ENCODE measurements at places on chromosomes 3 and 15.

GRCh38 chr3:27578032-27578431 is 93.8 kb upstream of the SLC4A7 start:
- DNase-seq, result no peak

DNA sequence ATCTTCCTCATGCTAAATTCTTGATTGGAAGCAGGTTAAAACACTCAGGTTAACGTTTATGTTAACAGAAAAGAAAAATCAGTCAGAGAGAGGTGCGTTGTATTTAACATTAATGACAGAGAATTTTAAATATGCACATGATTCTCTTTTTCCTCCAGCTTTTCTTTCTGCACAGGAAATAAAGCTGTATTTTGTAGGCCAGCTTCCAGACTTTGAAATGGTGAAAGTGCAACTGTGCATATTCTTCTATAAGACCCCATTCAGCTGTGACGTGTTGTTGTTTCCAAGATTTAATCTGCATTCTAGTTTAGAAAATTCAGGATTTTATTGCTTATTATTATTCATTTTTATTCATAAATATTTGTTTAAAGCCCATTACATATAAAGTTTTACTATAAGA is 11.8 kb downstream of the MBNL1 start:
- no peak for DNase-seq

GRCh38 chr3:152610622-152611021 is 224.3 kb upstream of the P2RY1 start:
- no peak for DNase-seq

GRCh38 chr3:66747261-66747660 is 246.4 kb upstream of the LRIG1 start:
- DNase-seq, result no peak

DNA sequence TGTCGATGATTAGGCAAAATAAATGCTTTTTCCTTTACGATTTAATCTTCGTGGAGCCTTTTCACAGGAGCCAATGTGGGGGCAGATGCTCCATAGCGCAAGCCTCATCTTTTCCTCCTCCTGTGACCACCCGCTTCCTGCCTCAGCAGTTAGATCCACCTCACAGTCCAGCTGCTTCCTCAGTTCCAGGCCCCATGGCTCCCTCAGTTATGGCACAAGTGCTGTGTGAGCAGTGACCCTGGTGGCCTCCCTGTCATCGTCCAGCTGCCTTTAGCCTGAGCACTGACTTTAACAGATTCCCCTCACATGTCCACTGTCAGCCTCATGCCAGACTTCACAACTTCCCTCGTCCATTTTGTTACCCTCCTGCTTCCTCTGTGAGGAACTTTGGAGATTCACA is 424.6 kb upstream of the GBE1 start:
- DNase-seq, result no peak

GRCh38 chr3:182710557-182711157 is 82.6 kb upstream of the ATP11B start:
- peak; percentile 42 for DNase-seq

DNA sequence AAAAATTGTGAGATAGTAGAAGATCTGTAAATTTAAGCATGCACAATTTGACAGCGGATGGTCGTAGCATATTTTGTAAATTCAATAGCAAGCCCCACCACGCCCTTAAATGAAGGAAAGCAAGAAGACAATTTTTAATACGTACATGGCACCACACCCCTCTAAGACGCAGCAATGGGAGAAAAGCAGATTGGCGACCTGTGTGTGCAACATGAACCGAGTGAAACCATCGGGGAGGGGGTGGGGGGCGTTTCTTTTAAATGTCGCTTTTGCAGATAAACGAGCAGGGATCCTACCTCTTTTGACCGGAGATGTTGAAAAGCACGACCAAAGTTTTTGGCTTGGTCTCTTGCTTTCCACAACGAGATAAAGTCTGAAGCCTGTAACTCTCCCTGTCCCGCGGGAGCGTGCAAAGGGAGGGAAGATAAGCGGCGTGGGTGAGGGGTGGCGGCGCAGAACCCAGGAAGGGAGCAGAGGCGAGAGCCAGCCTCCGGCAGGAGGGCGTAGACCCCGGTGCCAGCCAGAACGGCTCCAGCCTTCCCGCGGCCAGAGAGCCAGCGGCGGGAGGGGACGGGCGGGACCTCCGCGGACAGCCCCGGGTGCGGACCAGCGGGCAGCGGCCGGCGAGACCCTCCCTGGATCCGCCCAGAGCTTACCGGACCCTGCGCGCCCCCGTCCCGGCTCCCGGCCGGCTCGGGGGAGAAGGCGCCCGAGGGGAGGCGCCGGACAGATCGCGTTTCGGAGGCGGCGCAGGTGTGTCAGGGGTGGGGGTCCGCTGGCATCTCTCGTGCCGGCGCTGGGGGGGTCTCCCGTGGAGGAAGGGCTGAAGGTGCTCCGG is at the start of gene CHL1:
TSS of gene CHL1 (plus strand) at position 453 of the 838 bp plus-strand sequence. CDS start 123,014 bp downstream, outside the sequence.
- DNase-seq, result no peak

GRCh38 chr3:58622892-58623291 is 43.7 kb downstream of the FAM3D start:
- DNase-seq, result no peak

DNA sequence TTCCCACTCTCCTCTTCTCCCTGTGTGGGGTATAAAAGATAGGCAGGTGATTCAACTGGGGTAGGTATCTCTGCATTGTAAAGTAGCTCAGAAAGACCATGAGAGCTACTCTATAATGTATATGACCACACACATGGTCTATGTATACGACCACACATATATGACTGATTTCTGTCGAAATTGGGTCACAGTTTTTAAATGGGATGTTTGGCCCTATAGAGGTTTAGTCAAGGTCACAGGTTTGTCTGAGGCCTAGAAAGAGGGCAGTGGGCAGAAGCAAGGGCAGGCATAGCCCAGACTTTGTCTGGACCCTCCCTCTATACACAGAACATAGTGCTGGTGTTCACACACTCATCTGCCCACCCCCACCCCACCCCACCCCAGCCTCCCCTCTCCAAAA is 4.4 kb downstream of the LAMP3 start:
- DNase-seq, result no peak

GRCh38 chr3:116417151-116417550 is 28.1 kb downstream of the LSAMP start:
- no peak for DNase-seq

GRCh38 chr3:69446402-69447072 is 60.6 kb upstream of the FRMD4B start:
- no peak for DNase-seq

GRCh38 chr15:91950631-91951329 is 97.3 kb downstream of the SLCO3A1 start:
- DNase-seq, result no peak

DNA sequence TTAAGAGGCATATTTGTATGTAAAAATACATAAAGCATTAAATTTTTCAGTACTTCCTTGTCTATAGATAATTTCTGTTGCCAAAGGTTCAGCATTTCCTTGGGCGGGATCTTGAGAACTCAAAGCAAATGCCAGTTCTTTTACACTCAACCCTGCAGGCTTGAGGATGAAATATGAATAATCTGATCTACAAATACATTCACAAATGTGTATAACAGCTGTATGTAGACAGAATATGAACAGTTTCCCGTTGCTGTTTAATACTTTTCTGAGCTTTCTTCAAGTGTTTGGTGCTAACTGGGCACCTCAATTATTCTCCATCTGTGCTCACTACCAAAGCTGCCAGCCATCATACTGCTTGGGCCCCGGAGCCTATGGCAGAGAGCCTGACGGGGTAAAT is 661.3 kb downstream of the NLGN1 start:
- no peak for DNase-seq

DNA sequence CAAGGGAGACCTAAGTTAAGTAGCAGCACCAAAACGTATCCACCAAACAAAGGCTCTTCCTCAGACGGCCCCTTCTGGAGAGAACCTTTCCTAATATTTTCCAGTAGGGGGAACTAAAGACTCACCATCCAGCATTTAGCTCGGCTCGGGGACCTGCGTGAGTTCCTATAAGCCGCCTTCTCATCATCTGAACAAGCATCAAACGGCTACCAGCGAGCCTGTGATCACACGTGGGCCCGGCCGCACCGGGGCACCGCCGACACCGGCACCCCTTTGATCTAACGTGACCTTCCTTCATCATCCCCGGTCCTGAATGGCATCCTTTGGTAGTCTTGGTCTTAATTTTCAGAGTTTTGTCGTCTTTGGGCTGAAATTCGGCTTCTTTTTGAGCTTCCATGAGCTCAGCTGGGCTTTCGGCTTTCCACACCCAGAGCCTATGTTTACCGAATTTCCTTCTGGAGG is 1.4 kb upstream of the ROBO2 start:
- peak; percentile 6 for DNase-seq

GRCh38 chr3:144235489-144235888 is 263.9 kb downstream of the DIPK2A start:
- DNase-seq, result no peak

DNA sequence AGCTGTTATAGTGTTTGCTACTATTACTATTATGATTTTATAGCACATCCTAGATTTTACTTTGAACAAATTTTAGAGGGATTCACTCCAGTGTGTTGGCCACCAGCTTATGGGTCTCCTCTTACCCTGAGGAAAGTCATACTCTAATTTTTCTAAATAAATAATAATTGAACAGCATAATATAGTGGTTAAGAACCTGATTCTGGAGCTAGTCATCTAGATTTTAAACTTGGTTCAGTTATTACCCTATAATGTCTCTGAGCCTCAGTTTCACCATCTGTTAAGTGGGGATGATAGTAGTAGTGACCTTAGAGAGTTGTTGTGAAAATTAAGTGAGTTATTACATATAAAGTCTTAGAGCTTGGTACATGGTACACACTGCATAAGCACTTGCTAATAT is 30.7 kb upstream of the TOPAZ1 start:
- DNase-seq, result no peak

GRCh38 chr3:181698263-181698954 is 13.3 kb upstream of the SOX2 start:
- no peak for DNase-seq

- DNase-seq, result no peak
These were observed 95.1 kb downstream of the LRIG1 start for GRCh38 chr3:66405701-66406091.

DNA sequence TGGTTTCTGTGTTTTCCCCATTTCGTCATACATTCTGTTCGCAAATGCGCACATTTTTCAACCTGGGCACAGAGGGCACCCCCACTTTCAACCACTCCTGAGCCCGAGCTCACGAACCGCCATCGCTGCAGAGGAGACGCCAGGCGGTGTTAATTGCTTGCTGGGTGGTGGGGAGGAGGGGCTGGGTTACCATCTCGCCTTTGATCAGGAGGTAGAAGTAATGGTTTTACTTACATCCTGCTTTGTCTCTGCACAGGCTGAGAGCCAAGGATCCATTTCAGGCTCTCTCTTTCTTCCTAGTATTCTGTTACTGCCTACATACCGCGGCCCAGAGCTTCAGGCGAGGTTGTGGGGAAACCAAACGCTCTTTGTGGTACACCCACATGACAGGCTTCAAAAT is 177.3 kb upstream of the WNT5A start:
- no peak for DNase-seq

GRCh38 chr3:14222457-14222856 is 43.8 kb downstream of the LSM3 start:
- no peak for DNase-seq

- no peak for DNase-seq
These were observed 674.2 kb downstream of the TBL1XR1 start for GRCh38 chr3:176523114-176523513.

DNA sequence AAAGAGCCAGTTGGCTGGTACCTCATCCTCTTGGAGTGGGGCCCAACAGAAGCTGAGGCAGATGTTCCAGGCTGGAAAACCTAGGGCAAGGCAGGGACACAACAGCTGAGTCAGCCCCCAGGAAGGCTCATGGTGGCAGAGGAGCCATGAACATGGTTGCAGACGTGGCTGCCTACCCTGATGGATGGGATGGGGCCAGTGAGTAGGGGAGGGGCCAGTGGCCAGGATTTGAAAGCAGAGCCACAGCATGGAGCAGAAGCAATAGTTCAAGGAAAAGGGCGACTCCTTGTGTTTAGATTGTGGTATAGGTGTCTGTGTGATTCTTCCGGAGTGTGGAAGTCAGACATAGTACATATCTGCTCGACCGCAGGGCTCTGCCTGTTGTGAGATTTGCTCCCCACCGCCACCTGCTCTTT is 24.2 kb downstream of the PXYLP1 start:
- no peak for DNase-seq

DNA sequence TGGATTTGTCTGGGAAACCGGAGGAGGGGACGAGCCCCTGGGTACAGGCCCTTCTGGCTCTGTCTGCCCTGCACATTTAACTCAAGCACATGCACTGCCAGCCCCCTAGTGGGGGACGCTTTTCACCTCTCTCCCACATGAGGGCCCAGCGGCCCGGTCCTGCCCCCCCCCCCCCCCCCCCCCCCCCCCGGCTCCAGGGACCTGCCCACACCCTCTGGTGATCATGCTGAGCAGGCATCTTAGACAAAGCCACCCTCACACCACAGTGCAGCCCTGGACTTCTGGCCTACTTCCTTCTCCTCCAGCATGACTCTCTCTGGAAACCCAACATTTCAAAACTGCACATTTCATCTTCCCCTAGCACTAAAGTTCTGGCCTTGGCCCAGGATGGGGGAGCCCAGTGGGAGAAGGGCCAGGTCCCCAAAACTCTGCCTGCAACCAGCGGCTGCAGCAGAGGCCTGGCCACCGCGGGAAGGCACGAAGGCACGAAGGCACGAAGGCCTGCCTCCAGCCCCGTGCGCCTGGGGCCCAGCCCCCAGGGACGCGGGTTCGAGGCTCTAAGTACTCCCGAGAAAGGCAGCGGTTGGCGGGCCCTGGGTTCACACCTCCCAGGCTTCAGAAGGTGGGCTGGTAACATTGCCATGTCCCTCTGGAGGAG is 14.1 kb downstream of the KLF15 start:
- DNase-seq, result no peak

DNA sequence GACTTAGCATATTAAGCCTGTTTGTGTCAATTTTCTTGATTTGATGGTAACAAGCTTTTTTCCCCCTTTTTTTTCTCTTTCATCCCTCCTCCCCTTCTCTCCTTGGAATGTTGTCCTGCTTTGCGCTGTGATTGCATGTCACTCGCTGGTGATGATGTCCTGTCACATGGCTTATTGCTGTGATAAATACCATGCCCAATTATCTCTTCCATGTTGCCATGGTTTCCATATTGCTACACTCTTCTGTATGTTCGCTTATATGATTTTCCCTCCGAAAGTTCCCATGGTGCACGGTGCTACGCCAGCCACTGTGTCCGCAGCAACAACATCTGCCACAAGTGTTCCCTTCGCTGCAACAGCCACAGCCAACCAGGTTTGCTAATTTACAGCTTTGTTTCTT is 187.3 kb downstream of the MBNL1 start:
- no peak for DNase-seq

DNA sequence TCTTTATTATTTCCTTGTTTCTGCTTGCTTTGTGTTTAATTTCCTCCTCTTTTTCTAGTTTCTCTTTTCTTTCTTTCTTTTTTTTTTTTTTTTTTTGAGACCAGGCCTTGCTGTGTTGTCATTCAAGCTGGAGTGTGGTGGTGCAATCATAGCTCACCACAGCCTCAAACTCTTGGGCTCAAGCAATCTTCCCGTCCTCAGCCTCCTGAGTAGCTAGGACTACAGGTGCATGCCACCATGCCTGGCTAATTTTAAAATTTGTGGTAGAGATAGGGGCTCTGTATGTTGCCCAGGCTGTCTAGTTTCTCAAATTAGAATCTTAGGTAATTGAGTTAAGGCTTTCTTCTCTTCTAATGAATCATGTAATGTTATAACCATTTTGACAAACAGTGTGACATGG is 22.4 kb downstream of the SLMAP start:
- no peak for DNase-seq
